ENCODE measurements at places on chromosomes 3 and 15.

- no peak for DNase-seq
These were observed 13.7 kb upstream of the FGD5 start for GRCh38 chr3:14804835-14805780.

DNA sequence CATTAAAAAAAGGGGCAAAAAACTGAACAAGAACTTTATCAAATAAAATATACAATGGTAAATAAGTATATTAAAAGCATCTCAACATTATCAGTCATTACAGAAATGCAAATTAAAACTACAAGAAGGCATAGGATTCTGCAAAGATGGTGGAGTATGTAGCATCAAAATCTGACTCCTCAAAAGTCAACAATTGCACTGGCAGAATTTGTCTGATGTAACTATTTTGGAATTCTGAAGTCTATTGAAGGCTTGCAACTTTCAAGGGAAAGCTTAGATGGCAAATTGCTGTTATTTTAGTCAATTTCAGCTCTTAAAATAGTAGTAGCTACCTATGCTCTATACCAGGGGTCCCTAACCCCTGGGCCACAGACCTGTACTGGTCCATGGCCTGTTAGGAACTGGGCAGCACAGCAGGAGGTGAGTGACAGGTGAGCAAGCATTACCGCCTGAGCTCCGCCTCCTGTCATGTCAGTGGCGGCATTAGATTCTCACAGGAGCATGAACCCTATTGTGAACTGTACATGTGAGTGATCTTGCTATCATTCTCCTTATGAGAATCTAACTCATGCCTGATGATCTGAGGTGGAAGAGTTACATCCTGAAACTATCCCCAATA, 107.6 kb downstream of the TGFBR2 start:
- no peak for DNase-seq

- no peak for DNase-seq
These were observed 796.2 kb downstream of the NAALADL2 start for GRCh38 chr3:175655351-175655750.

DNA sequence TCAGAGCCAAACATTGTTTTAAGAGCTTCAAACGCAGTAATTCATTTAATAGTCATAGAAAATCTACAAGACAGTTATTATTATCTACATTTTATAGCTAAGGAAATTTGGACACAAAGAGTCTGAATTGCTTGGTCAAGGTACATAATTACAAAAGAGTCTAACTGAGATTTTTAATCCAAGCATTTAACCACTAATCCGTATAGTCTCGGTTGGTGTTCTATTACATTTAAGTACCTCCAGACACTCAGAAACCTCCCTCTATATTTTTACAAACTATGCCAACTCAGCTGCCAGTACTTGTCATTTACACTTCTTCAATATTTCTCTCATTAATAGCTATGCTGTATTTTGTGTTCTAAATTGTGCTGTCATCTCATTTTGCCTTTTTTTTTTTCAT, 240.2 kb upstream of the PLSCR5 start:
- DNase-seq = no peak

- DNase-seq = no peak
These were observed 28.4 kb upstream of the SMAD6 start for GRCh38 chr15:66673410-66674322.

DNA sequence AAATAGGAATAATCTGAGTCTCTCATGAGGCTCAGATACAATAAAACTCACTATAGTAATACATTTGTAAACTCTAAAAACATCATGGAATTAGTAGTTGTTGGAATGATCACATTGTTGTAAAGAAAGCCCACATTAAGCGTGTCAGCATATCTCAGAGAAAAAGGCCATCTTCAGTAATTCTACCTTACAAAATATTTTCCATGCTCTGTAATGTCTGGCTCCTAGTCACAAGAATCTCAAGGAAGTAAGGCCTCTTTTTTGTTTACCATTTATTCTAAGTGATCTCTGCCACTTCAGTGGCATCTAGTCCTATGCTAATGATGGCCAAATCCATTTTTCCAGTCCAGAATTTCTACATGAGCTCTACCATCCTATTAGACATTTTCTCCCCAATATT, 240.2 kb upstream of the ZNF717 start:
- no peak for DNase-seq

DNA sequence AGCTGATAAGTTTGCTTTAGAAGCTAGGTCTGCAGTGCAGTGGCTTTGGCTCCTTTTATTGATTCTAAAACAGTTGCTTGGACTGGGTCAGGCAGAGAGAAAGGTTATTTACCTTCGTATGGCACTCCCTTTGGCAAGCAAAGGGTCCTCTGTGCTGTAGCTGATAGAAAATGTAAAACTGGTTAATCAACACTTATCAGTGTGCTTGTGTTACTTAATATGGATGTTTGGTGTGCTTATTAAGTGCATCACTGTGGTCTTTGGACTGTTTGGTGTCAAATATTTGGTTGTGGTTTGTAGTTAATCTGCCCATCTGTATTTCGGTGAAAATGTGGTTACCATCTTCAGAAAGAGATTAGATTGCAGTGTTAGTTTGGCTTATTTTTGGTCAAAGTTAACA, 16.0 kb downstream of the UBE2E2 start:
- no peak for DNase-seq

DNA sequence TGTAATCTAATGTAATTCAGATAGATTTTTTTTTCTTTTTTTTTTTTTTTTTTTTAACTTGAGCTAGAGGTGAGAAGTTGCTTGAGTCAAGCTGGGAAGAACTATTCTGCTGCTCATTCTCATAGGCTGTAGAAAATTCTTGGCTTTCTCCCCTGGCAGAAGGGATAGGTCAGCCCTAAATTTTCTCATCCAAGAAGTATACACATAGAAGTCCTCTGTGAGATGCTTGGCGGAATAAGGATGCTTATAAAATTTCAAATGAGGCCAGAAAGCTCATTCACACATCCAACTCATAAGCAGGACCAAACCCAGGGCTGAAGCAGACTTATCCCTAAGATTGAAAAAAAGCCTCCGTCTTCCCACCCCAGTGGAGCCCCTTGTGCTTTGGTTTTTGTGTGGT, 572.5 kb downstream of the SQOR start:
- no peak for DNase-seq

DNA sequence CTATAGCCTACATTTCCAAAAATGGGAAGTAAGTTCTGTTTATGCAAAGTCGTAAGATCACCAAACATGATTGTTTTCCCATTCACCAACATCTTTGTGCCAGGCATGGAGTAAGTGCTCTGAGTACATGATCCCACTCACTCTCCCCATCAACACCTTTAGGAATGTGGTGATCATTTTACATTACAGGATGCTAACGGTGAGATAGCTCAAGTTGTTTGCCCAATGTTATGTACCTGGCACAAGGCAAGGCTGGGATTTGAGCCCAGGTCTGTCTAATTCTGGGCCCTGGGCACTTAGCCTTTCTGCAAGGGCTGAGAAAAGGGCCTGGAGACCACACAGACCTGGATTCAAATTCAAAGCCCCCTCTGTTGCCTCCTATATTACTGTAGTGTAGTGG, 581.7 kb upstream of the CFAP20DC start:
- no peak for DNase-seq

DNA sequence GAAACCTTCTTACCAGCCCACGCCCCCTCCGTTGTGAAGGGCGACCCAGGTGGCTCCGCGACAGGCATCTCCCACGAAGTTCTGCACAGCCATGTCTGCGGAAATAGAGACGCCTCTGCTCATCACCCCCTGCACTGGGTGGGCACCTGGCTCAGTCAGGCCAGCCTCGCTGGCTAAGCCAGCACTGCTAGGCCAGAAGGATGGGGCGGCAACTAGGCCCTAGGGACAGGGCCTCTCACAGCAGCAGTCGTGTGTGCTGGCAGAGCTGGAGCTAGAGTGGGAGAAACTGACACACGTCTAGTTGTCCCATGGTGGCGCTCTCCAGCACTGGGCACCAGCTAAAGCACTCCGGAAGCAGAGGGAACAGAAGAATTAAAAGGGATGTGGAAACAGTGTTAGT, 12.5 kb upstream of the ZXDC start:
- no peak for DNase-seq

GRCh38 chr3:14324224-14324944, 78.0 kb upstream of the SLC6A6 start:
- no peak for DNase-seq

GRCh38 chr15:43550527-43551363, 33.3 kb downstream of the MAP1A start:
- no peak for DNase-seq

GRCh38 chr15:58380280-58380945, 51.4 kb upstream of the LIPC start:
- no peak for DNase-seq

- no peak for DNase-seq
These were observed 61.7 kb upstream of the KCNMB2 start for GRCh38 chr3:178474526-178474925.

GRCh38 chr3:134956395-134956794, 161.3 kb downstream of the EPHB1 start:
- DNase-seq = no peak

DNA sequence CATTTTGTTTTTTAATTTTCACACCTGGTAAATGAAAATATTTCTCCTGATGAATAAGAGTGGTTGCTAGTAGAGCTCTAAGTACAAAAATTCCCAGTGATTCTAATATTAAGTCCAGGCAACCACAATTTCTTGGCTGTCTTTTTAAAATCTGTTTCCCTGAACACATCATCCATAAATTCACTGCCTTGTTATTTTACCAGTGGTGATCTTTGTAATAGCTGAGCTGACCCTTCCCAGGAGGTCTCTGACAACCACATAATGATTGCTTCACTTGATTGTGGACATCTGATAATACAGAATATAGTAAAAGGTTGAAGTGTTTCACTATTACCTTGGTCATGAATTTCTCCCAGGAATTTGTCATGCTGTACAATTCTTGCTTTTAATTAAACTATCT, 13.9 kb upstream of the TOP2B start:
- no peak for DNase-seq

Data from retina (tissue), 1 donor.